T-helper 2 cell treated with Interferon-gamma antibody and Interleukin-4, amounts not matched to agents 100 ng/mL and 5 ng/mL, for 36 hours (primary cell): ENCODE measurements at places on chromosomes 1 and 21. TPM values are rescaled to one million over a fixed set of nuclear protein-coding genes. Genes with fewer than 3 reads are reported as not detected.

PRAMEF13 gene
- total RNA-seq = not detected in 2 replicates

EYA3 gene
- total RNA-seq = 28.1 and 32.0 TPM in 2 replicates

SPATA46 gene
- total RNA-seq = not detected in 2 replicates

PTPN7 gene
- 303 and 306 TPM in 2 replicates for total RNA-seq

RNU1-4 gene
- 2,343 and 2,397 TPM in 2 replicates for total RNA-seq

SPATA1 gene
- 1.0 and 1.8 TPM in 2 replicates for total RNA-seq

TLCD4 gene
- total RNA-seq = 0.02 TPM in 1 of 2 replicates, not detected in the other

SNAPIN gene
- 38.2 and 40.8 TPM in 2 replicates for total RNA-seq

FLG gene
- not detected in 2 replicates for total RNA-seq
